ENCODE measurements at places on chromosomes 6 and 20.

- no peak for DNase-seq
These were observed 24.5 kb downstream of the KIF3B start for GRCh38 chr20:32301719-32302506.

GRCh38 chr20:20683481-20684321 is 28.7 kb downstream of the RALGAPA2 start:
- no peak for DNase-seq

DNA sequence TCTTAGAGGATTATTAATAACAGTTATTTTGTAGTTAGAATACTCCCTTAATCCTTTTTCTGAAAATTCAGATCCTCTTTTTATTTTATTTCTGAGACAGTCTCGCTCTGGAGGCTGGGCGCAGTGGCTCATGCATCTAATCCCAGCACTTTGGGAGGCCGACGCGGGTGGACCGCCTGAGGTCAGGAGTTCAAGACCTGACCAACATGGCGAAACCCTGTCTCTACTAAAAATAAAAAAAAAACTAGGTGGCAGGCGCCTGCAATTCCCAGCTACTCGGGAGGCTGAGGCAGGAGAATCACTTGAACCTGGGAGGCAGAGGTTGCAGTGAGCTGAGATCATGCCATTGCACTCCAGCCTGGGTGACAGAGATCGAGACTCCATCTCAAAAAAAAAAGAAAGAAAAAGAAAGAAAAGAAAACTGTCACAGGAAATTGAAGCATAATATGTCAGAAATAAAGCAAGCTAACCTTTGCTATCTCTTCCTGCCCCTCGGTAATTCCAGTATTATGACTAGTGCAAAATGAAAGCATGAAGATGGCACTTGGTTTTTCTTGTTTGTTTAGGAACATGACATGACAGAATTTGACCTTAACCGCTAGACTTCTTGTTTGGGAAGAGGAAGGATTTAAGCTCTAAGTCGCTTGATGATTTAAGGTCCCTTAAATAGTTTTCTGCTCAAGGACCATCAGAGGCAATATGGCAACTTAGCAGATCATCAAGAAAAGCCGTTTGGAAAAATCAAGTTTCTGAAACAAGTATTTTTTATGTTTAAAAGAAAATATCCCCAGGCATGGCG is 1.8 kb upstream of the RBM39 start:
- DNase-seq = peak; percentile 51

GRCh38 chr6:1714654-1715053 is 104.9 kb downstream of the FOXC1 start:
- no peak for DNase-seq

- no peak for DNase-seq
These were observed 453 bp downstream of the KCNQ5 start for GRCh38 chr6:72622094-72622940.

- peak; percentile 64 for DNase-seq
These were observed 103.7 kb downstream of the OGFRL1 start for GRCh38 chr6:71392276-71392675.

DNA sequence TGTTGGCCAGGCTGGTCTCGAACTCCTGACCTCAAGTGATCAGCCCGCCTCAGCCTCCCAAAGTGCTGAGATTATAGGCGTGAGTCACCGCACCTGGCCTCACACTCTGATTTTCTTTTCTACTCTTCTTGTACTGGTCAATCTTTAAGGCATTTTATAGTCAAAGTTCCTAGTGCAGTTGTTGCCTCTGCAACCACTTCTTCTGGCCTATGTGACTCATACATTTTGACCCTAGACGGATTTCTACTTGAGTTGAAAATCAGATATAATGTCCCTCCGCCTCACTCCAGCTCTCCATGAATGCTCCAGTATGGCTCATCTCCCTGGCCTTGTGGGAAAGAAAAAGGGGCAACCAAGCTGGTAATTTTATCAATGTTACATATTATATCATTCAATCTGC is 42.4 kb downstream of the TNFRSF21 start:
- peak; percentile 60 for DNase-seq

DNA sequence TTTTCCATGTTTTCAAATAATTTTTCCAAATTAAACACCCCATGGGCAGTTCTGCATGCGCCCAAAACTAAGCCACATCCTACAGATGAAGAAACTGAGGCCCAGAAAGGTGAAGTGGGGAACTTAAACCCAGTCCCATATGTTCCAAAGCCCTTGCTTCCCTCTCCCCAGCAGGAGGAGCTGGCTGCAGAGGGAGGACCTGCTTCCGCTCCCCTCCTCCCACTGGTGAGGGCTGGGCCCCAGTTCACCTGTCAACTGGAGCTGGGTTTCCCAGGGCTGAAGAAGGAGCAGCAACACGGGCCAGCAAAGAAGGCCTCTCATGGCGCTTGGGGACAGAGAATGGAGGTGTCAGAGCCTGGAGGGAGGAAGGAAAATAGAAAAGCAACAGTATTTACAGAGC is 1.4 kb upstream of the RBPJL start:
- no peak for DNase-seq

GRCh38 chr6:49915035-49915434 is 48.7 kb upstream of the CRISP1 start:
- no peak for DNase-seq

DNA sequence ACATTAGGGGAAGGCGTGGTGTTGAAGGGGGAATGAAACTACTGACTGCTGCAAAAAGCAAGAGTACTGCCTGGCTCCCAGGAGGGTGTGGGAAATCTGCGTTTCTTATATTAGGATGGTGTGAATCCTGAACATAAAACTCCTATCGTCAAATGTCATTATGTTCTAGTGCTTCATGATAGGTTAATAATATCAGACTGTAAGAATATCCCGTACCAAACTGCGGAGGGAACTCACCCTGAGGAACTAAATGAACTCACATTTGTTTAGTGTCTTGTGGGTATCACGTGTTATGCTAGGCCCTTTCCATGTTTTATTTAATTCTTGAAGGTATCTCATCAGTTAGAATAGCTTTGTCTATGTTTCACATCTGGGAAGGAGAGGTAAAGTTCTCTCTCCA is 610.7 kb downstream of the QKI start:
- DNase-seq = no peak
